MCF 10A (cell line): ENCODE measurements at places on chromosomes 7 and 10.

- no peak for DNase-seq
These were observed 55.7 kb downstream of the RNF133 start for GRCh38 chr7:122643250-122643649.

DNA sequence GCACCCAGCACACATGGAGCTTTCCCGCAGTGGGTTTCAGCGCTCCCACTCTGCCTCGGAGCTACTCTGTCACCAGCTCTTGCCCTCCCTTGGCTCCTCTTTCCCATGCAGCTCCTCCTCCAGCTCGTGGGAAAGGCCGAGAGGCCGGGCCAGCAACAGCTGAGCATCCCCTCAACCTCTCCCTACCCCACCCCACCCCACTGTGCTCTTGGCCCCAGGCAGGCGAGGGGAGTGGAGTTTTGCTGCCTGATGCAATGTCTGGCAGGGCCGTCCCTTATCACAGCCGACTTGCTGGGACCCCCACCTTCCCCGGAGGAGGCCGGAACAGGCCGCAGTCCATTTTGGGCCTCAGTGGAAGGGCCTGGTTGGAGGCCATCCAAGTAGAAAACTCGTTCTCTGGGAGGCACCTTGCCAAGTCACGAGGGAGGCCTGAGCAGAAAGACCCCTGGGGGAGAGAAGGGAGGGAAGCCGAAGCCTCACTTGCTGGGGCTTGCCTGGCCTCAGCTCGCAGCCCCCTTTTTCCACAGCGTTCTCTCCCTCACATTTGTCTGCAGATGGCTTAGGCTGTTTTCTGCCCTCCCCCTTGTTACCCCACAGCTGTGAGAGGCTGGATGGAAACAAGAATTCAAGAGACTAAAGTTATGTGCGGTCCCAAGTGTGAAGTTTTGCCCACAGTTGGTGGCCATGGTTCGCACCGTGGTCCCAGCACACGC lies 35.3 kb downstream of the CHST3 start:
- peak; percentile 35 for DNase-seq

GRCh38 chr10:126470991-126471390 lies 82.7 kb upstream of the ADAM12 start:
- no peak for DNase-seq

DNA sequence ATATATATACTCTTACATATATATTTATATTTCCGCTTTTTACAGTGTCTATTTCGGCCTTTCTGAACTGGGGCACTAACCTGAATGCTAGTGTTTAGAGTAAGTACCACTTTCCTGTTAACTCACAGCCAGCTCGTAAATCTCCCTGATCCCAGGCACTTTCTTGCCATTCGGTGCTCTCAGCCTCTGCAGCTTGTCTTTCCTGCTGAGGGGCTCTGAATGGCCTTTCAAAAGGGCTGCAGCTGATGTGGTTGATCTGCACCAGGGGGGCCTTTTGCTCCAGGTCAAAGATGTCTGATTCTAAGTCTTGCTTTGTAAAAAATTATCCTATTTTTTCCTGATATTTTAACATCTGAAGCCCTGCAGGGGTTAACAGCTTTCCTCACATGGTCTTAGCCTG lies 25.5 kb upstream of the HPS1 start:
- no peak for DNase-seq

GRCh38 chr7:88280801-88281200 lies 25.9 kb downstream of the STEAP4 start:
- DNase-seq = no peak

GRCh38 chr7:68440866-68441265 lies 1157.4 kb upstream of the AUTS2 start:
- DNase-seq = no peak

DNA sequence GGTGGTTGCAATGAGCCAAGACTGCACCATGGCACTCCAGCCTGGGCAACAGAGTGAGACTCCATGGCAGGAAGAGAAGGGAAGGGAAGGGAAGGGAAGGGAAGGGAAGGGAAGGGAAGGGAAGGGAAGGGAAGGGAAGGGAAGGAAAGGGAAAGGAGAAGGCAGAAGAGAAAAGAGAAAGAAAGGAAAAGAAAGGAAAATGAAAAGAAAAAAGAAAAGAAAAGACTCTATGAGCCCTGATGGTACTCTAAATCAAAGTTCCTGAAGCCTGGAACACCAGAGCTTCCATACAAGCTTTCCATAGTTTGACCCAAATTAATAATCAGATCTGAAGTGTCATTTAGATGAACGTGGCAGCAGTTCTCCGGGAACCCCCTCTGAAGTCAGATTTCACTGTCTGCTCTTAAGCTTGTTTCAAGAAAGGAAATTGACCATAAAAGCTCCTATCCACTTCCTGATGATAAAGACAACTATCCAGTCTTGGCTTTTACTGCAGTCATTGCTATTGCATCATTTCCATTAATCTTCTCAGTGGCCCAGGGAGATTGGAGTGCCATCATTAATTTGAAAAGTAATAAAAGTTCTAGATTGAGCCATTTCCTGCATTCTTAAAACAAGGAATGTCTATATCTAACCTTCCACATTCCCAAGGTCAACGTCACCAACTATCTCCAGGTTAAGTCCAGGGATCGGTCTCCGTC lies 44.2 kb upstream of the FRMD4A start:
- DNase-seq = no peak

GRCh38 chr10:105063796-105064195 lies 422.7 kb downstream of the SORCS3 start:
- DNase-seq = peak; percentile 56

DNA sequence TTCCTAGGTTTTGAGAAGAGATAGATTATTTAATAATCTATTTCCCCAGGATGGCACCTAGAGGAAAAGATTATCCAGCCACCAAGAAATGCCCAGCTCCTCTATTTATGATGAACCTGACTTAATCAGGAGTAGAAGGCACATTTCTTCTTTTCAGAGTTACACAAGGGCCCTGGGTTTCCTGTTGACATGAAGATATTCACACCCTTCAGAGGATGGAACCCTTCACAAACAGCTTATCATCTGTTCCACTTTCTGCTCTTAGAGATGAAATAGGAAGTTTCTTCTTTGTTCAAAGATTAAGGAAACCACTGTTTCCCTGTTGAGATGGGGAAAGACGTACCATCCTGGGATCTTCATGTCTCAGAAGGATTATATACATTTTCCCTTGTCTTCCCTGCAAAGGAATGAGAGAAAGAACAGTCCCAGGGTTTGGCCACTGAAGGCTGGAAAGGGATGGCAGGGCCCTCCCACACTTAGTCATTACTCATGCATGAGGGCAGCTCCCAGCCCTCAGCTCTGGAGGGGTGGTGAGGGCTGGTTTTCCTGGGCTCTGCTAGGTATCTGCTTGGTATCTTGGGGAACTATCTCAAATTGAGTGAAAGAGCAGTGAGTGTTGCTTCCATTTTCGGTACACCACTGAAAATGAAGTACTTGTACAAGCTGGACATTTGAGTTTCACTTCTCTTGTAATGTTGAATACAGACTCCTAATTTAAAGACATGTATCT lies 64.0 kb downstream of the MTPAP start:
- DNase-seq = peak; percentile 39

GRCh38 chr7:41819645-41820044 lies 116.8 kb upstream of the INHBA start:
- no peak for DNase-seq

GRCh38 chr10:11758527-11759236 lies 16.5 kb downstream of the ECHDC3 start:
- DNase-seq = no peak

- DNase-seq = peak; percentile 49
These were observed 12.1 kb upstream of the LAMB1 start for GRCh38 chr7:108014747-108015682.

DNA sequence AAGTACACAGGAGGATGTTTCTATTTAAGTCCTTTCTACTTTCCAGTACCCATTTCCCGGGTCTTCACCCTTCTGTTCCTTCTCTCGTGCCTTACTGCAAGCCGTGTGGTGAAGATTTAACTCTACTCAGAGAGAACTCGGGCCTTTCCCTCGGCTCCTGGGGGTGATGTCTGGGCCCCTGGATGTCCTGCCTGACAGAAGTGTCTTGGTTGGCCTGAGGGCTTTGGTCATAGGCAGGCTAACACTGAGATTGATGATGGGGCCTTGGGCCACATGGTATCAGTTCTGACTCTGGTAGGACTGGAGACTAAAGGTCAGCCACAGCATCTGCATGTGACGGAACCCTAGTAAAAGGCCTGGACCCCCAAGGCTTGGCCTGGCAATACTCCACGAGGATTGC lies 80.4 kb downstream of the CHST15 start:
- no peak for DNase-seq

DNA sequence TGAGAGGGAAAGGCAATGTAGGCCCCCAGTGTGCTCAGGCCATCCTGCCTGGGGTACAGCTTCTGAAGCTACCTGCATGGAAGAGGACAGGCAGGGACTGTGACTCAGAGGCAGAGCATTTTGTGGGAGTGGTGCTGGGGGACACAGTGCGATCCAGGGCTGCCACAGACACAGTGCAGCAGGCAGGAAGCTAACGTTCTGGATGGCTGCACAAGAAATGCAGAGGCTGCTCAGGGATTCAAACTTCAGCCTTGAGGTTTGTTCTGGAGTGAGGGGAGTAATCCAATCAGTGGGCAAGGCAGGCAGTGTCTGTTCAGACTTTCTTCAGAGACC lies 648.0 kb upstream of the IGFBP3 start:
- peak; percentile 48 for DNase-seq

- DNase-seq = no peak
These were observed 56.3 kb upstream of the ABCB5 start for GRCh38 chr7:20558963-20559716.

DNA sequence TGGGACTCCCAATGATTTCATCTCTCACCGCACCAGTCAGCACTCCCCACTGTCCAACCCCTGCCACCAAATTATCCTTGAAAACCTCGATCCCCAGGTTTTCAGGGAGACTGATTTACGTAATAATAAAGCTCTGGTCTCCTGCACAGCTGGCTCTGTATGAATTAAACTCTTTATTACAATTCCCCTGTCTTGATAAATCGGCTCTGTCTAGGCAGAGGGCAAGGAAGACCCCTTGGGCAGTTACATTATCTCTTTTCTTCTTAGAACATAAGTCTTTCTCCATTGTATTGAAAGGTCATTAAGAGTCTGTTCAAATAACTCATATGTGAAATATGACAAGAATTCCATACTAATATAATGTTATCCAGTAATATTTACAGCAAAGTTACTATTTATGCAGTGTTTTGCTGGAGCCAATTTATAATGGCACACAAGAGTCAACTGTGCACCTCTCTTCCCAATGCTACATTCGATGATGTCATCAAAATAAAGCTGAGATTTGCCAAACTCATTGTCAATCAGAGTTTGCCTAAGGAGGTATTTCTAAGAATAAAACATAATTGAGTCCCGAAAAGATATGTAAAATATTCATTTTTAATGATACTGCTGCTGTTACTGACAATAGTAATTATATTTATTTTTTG lies 1297.2 kb upstream of the LRRTM3 start:
- DNase-seq = no peak

- no peak for DNase-seq
These were observed 23.3 kb upstream of the CNPY1 start for GRCh38 chr7:155569681-155570080.

DNA sequence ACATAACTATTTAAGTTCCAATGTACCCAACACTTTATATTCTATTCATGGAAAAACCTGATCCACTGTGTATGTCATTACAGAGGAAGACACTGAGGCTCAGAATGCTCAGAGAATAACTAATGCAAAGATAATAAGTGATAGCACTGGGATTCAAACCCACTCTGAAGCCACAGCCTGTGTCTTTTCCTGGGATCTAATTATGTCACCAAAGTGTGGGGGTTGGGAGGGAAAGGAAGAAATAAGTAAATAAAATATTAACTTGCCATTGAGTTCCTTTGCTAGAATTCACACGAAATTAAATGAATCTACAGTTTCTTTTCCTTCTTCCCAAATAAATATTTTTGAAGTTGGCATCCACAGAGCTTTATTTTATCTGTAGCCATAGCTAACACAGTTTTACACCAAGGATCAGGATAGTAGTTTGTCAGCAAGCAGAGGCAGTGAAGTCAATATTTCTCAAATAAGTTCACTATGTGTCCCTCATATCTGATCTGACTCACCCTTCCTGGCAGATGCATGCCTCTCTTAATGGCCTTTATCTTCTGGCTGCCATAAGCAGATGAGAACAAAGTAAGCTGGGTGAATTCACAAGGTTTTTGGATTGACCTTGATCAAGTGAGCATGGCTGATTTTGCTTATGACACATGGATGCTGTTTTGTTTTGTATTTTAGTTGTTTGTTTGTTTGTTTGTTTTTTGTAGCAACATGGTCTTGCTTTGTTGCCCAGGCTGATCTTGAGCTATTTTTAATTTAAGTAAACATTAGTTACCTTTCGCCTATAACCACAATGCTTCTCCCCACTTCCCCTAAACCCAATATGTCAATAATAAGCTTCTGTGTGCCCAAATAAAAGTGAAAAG lies 6.3 kb downstream of the RAPGEF5 start:
- no peak for DNase-seq

DNA sequence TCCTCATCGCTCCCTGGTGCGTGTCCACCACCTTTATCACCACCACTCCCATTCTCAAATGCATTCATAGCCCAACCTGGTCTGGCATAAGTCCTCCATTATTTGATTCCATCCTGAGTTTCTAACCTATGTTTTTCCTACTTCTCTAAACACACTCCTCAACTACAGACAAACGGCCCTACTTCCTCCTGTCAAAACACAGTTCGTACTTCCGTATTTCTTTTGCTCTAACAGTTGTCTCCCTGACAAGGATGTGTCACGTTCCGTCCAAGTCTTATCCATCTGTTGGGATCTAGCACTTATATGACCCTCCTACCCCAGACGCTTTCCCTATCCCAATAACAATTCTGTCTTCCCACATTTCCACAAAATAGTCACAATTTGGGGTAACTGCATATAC lies 46.8 kb downstream of the DOCK4 start:
- DNase-seq = no peak

- DNase-seq = peak; percentile 26
These were observed 151.7 kb downstream of the RTKN2 start for GRCh38 chr10:62116896-62117295.

DNA sequence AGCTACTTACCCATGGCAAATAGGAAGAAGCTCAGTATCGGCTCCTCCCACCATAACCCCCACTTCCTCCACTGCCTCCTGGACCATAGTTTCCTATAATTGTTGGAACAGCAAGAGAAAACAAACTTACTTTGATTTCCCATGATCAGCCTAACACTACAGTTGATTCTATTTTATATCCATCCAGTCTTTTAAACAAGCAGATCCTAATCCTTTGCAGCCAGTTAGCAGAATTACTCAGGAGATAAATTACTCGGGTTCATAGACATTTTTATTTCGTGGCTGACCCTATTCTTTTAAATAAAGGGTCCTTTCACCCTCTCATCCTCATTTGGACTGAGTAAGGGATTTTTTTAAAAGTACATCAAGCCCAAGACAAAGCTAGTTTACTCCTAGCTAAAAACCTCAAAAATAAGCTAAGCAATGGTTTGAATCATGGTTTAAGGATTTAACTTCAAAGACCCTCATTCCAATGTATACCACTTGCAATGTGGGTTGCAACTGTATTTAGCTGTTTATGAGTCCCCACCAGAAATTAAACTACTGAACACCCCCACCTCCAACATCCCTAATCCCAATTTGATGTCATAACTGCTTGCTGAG lies 8.0 kb downstream of the HNRNPA2B1 start:
- DNase-seq = no peak

DNA sequence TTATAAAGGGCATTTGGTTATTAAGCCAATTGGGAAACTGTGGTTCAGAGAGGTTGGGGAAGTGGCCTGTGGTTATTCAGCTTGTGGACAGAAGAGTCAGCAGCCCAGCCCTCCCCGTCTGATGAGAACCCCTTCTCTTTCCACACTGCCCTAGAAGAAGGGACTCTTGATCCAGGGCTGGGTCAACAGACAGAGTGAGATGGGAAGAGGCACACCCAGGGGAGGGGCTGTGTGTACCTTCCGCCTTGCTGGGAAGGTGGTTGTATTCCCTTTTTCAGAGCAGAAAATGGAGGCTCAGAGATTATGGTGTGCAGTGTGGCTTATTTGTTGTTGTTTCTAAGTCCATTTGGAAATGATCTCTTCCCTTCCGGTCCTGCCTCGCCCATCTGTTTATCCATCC lies 103.4 kb downstream of the GRK5 start:
- no peak for DNase-seq
